Activated effector memory CD4-positive, alpha-beta T cell treated with anti-CD3 and anti-CD28 coated beads, Interleukin-2, amount 50 U/mL, for 16 hours (primary cell): ENCODE measurements at places on chromosomes 3 and 15.

- DNase-seq, result no peak
Measured at GRCh38 chr3:193269343-193270028, 28.5 kb downstream of the PLAAT1 start.

- DNase-seq, result no peak
Measured at GRCh38 chr15:56425976-56426375, 39.0 kb downstream of the MNS1 start.

DNA sequence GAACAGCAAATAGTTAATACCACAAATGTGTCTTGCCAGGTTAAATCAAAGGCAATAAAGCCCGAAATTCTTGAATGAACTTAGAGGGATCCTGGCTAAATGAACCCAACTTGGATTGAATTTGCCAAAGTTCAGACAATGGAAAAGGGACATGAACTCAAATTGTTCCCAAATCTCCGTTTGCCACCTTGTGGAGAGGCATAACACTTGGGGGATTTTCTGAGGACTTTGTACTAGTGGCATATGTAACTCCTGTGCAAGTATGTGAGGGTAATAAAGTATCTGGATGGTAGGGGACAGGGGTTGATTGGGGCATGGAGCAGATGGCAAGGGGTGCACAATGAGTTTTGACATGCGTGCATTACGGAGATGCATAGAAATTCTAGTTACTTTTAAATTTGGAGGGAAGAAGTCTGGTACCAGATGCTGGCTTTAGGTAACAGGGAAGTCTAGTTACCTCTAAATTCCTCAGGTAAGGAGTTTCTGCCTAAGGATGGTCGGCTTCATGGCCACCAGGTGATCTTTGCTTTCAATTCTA is 1.2 kb upstream of the TCAIM start:
- no peak for DNase-seq

- no peak for DNase-seq
Measured at GRCh38 chr15:77476995-77477394, 56.3 kb downstream of the HMG20A start.

DNA sequence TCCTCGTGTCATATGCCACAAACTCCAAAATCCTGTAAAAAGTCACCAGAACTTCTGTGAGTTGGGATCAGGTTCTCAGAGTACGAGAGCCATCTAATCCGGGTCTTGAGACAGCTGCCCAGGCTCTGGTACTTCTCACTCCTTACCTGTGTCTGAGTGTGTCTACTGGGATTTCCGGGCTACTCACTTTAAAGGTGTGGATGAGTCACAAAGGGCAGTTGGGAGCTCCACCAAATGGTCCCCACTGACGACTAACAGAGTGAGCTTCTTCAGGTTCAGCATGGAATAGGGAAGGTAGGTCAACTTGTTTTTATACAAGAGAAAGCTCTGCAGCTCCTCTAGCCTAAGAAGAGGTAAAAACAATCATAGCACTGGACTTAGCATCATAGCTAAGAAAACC is 29.5 kb downstream of the RTP3 start:
- DNase-seq, result no peak

DNA sequence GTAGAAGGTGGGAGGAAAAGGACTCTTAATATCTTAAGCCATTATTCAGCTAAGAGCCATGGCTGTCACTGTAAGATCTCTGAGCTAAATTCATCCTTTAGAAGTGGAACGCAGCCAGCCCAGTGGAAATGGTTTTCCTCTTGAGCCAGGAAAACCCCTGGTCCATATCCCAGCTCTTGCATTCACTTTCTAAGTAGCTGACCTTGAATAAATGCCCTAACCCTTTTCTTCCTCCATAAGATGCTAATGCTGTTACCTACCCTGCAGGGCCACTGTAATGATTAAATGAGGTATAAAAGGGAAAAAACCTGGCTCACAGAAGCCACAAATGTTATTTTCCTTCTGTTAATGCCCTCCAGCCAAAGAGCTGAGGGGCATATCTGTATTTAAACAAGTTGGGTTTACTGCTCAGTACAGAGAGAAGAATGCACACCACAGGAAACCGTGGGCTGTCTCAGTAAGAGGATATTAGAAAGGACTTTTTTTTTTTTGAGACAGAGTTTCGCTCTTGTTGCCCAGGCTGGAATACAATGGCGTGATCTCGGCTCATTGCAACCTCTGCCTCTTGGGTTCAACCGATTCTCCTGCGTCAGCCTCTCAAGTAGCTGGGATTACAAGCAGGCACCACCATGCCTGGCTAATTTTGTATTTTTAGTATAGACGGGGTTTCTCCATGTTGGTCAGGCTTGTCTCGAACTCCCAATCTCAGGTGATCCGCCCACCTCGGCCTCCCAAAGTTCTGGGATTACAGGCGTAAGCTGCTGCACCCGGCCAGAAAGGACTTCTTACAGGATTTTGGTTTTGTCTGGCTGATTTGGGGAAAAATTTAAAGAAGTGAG is 6.8 kb downstream of the UBL7 start:
- DNase-seq, result peak; percentile 33

- no peak for DNase-seq
Measured at GRCh38 chr3:51394541-51394940, 3.5 kb downstream of the RBM15B start.

DNA sequence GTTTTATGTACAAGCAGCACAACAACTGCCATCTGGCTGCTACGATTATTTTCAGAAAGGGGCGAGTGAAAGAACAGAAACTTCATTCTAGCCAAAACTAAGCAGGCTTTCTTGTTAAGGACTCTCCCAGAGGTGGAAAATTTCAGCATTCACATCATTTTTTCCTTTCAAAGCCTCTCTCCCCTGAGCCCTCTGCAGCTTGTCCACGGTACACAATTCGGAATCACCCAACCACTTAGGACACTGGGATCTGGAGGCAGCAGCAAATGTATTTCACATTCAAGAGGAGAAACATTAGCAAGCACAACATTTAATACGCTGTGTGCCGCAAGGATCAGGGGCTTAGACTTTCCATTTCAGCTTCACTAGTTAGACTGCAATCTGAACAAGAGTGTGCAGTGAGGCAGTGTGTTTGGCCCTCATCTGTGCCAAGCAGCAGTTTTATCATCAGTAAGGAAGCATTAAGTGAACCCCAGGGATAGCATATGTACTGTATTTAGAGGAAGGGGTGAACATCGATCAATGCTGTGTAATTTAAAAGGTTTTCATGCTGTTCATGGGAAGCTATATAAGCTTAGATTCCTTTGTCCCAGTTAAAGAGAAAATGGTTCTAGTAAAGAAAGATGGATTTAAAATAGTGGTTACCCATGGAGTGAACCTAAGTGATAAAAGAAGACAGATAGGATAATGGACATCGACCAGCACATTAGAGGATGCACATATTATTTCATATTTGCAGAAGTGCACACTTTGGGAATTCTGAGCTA is 504.9 kb downstream of the TBL1XR1 start:
- no peak for DNase-seq

DNA sequence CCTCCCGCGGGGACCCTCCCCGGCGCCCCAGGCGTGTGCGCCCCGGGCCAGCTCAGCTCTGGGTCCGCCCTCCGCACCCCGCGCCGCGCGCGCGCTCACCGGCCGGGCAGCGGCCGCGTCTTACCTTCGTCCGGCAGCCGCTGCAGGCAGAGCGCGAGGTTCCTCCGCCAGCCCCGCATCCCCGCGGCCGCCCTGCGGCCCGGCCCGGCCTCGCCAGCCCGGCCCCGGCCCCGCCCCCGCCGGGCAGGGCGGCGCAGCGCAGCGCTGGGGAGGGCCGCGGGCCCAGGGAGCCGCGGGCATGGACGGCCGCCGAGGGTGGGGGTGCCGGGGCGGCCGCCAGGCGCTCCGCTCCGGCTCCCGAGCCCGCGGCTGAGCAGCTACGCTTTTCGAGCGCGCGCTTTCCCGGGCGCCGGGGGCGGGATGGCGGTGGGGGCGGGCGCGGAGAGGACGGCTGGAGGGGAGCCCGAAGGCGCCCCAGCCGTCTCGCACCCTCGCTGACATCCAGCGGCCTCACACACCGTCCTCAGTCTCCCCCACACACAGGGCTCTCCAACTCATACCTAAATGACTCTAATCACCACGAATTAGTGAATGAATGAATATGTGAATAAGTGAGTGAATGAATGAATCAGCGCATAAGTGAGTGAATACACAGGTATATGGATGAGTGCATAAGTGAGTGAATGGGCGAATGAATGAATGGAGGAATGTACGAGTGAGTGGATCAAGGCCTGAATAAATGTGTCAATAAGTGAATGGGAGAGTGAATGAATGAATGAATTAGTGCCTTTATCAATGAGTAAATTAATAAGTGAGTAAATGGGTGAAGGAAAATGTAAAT is 48.5 kb upstream of the CCDC174 start:
- DNase-seq, result no peak

DNA sequence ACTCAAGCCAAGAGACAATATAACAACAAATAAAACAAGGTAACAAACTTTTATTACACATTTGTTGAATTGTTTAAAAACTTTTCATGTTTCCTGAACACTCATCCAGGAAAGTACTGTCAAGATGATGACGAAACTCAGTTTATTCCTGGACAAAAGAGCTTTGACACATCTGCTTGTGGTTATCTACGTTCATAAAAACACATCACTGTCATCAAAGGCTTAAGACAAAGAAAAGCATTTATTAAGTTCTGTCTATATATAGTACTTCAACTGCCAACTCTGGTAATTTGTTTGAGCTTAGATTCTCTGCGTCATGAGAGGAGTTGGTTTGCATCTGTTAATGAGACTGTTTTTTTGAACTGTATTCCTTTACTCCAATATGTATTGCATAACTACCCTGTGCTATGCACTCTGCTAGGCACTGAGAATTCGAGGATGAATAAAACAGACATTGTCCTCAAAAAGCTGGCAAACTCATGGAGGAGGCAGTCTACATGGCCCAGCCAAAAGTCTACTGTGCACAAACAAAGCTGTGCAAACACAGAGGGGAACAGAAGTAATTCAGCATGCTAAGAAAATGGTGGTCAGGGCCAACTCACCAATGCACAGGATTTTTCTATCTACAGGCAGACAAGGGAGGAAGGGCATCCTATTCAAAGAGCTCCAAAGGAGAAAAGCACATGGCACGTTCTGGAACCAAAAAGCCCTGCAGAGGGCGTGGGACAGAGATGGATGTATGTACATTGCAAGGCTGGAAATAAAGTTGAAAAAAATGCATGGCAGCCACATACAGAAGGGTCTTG is 21.5 kb downstream of the PLD1 start:
- no peak for DNase-seq

- DNase-seq, result no peak
Measured at GRCh38 chr15:37628507-37628906, 305.9 kb upstream of the TMCO5A start.

GRCh38 chr15:97401970-97402369 is 558.5 kb upstream of the ARRDC4 start:
- no peak for DNase-seq

- peak; percentile 60 for DNase-seq
Measured at GRCh38 chr15:22237891-22238275, 157.6 kb downstream of the OR4M2 start.

DNA sequence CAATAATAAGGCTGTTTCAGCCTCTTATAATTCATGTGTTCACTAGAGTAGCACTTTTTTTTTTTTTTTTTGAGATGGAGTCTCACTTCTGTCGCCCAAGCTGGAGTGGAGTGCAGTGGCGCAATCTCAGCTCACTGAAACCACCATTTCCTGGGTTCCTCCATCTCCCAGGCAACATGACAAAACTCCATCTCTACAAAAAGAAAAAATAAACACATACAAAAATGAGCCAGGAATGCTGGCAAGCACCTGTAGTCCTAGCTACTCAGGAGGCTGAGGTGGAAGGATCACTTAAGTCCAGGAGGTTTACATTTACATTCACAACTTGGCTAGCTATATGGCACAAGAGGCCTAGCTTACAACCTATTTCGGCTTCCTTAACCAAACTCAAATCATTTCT is 6.8 kb downstream of the USP4 start:
- DNase-seq, result no peak

- DNase-seq, result no peak
Measured at GRCh38 chr3:188544012-188544411, 390.1 kb downstream of the LPP start.

GRCh38 chr3:66039590-66039887 is 821 bp upstream of the MAGI1 start:
- no peak for DNase-seq

- DNase-seq, result no peak
Measured at GRCh38 chr3:72515941-72516340, 332.3 kb downstream of the SHQ1 start.

DNA sequence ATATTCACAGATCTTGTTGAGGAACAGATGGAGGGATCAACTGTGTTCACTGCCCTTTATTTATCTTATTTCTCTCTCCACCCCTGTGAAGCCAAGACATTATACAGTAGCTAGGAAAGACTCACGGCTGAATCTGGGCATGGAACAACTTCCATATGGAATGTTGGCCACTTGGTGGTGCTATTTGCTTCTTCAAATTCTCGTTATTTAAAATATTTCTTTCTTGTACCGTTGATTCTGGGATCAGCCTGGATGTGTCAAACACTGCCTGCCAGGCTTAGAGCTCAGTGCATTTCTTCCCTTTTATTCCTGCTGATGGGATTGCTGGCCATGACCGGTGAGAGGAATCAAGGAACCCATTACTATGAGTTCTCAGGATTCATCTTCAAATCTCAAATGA is 17.5 kb upstream of the GASK1A start:
- DNase-seq, result no peak

DNA sequence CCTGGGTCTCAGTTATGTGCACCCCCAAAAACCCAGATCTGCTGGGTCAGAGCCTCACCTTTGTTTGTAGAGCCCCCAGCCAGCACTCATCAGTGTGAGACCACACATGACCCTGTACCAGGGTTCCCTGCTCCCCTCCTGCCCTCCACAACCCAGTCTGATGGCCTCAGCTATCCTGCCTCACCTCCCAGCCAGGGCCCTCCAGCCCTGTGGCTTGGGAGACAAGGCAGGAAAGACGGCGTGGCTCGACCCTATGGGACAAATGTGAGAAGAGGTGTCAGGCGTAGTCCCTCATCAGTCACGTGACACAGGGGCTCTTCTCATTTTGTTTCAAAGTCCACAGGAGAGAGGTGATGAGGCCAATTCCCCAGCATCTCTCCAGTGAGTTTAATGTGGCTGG is 28.3 kb upstream of the PRR23E start:
- DNase-seq, result peak; percentile 52

- no peak for DNase-seq
Measured at GRCh38 chr15:88912500-88912921, 668 bp downstream of the MFGE8 start.

GRCh38 chr3:121175083-121175482 is 267.1 kb downstream of the STXBP5L start:
- DNase-seq, result no peak
